ENCODE measurements at places on chromosomes 6 and 20.

DNA sequence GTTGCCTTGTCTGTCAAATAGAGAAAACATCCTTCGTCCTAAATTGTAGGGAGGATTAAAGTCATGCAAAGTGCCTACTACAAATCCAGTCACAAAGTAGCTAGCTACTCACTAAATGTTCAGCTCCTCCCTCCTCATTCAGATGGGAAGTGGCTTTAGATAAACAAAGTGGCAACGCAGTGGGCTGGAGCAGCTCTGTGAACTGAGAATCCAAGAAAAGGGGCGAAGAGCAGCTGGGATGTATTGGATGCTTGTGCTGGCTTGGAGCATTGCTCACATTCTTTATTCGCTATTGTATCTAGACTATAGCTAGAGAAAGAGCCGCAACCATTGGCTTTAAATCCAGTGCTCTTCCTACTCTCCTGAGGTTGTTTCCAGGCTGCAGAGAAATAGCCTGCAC lies 10.3 kb downstream of the MOG start:
- H3K4me3 ChIP-seq, result no peak overlapping the region
- DNase-seq, result no peak
- no peak overlapping the region for H3K27ac ChIP-seq

DNA sequence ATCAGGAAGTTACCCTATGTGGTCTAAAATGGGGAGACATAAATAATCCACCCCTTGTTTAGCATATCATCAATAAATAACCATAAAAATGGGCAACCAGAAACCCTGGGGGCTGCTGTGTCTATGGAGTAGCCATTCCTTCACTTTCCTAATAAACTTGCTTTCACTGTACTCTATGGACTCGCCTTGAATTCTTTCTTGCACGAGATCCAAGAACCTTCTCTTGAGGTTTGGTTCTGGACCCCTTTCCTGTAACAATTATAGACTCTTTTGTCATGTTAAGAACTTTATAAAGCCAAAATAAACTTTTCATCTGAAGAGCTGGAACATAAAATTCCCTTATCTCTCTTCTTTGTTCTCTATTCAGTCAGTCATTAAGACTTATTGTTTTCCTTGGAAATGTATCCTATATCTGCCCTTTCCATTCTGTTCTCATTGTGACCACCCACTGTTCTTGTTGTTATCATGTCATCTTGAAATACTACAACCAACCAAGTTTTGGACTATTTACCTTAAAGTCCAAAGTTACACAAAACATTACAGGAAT lies 29.3 kb upstream of the ZBTB24 start:
- peaks cover 8% of the 10 kb centered on the region for H3K4me1 ChIP-seq
- no peaks in the 10 kb centered on the region for H3K36me3 ChIP-seq
- no peak for DNase-seq
- H3K27me3 ChIP-seq, result peaks cover 3% of the 10 kb centered on the region
- no peak overlapping the region for H3K27ac ChIP-seq

DNA sequence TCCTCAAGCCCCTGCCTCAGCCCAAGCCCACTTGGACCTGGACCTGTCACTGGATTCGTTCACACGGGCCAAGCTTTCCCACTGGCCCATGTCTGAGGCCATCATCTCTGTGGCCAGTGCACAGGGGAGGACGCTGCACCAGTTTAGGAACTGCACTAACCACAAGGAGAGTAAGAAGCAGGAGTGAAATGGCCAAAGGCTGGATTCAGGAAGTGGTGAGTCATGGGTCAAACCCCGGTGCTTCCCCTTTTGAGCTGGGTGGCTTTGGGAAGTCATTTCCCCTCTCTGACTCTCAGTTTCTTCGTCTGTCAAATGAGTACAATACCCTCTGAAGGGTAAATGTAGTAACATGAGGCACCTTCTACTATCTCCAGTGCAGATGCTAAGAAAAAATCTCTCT lies 87.9 kb downstream of the CD40 start:
- peaks cover 5% of the 10 kb centered on the region for H3K4me1 ChIP-seq
- no peak overlapping the region for H3K27ac ChIP-seq
- H3K36me3 ChIP-seq, result no peaks in the 10 kb centered on the region
- peaks cover 2% of the 10 kb centered on the region for H3K27me3 ChIP-seq
- peak; percentile 25 for DNase-seq
- no peak overlapping the region for H3K4me3 ChIP-seq

- no peak overlapping the region for H3K4me3 ChIP-seq
- no peak overlapping the region for H3K27ac ChIP-seq
Observed at GRCh38 chr6:145727817-145728388, 7.4 kb downstream of the EPM2A start.

GRCh38 chr6:44428682-44429081 lies 41.2 kb downstream of the CDC5L start:
- no peak overlapping the region for H3K27ac ChIP-seq
- H3K4me1 ChIP-seq, result no peaks in the 10 kb centered on the region
- no peaks in the 10 kb centered on the region for H3K27me3 ChIP-seq

DNA sequence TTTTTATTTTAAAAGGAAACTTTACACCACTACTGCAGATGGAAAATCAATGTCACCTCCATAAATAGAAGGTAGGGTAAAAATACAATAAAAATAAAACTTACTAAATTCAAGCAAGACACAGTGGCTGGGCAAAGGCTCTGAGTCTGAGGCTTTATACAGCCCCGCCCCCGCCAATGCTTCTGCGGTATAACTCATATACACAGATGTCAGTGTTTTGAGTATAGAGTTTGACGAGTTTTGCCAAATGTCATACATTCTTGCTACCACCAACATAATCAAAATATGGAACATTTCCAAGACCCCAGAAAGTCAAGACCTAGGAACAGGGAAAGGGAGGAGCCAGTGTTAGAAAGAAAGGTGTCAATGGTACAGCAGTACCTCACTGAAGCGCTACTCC lies 12.8 kb downstream of the NFATC2 start:
- H3K36me3 ChIP-seq, result no peaks in the 10 kb centered on the region
- no peak overlapping the region for H3K4me3 ChIP-seq

Measured in Panc1 (cell line).